ENCODE measurements at places on chromosomes 7 and 10.

- DNase-seq, result no peak
These were observed 520.2 kb upstream of the ZWINT start for GRCh38 chr10:56881218-56881617.

- no peak for DNase-seq
These were observed 21.2 kb downstream of the PRKG1 start for GRCh38 chr10:51095444-51095843.

- DNase-seq, result no peak
These were observed 4.1 kb upstream of the OIT3 start for GRCh38 chr10:72889391-72889831.

DNA sequence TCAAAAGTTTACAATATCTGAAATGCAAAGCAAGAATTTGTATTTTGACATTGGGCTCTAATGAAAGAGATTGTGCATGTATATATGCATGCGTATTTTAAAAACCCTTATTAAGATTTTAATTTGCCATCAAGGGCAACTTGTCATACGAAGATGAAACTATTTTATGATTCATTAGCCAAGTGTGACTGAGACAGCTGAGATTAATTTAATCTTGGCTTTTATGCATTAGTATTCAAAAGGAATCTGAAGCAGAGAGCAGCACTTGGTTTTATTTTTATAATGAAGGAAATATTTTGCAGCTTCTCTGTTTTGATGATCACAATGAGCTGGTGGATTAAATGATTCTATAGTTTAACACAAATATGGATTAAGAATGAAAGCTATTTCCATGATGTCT is 45.9 kb upstream of the AKR1E2 start:
- no peak for DNase-seq

GRCh38 chr7:44221231-44221791 is 20.5 kb downstream of the YKT6 start:
- DNase-seq, result no peak

DNA sequence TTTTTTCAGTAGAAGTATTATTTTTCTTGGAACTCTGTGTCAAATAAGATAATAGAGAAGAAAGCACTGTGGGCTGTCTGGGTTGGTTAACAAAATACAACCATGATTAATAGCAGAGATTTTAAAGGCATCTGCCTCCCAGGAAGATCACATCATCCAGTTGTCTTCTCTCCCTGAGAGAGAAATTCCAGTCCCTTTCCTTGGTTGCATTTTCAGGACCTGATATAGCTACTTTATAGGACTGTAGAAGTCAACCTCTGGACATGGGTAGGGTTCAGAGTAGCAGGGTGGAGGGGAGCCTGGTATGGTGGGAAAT is 309.9 kb upstream of the IGFBP3 start:
- DNase-seq, result no peak

DNA sequence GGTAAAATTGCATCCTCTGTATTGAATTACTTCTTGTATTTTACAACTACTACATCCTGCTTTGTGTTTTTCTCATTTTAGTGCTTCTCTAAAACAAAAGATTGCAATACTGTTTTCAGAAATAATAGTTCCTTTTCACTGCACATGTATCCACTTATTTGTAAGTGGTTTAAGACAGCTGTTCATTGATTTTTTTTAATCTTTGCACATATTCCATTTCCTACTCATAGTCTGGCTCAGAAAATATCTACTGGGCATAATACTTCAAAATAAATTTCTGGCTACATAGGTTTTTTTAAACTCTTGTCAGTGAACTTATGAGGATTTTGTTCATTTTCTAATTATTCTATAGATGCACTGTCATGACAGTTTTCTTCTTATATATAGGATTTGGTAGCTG is 54.8 kb downstream of the SND1 start:
- no peak for DNase-seq

DNA sequence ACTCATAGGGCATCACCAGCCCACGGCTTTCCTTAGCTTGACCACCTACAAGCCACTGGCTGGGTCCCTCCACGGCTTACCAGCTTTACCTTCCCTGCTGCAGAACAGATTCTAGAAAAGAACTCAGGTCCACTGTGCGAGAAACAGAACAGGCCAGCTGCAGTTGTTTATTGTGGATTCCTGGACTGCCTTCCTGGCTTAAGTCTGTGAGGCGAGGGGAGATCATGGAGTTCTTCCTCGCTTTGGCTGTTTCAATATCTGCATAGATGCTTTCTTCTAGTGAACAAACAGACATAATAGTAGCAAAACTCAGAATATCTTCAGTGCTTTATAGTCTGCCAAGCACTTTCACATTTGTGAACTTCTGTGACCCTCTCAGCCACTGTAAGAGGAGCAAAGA is 162.9 kb upstream of the HABP2 start:
- no peak for DNase-seq

GRCh38 chr10:132392184-132392800 is 4.7 kb upstream of the PWWP2B start:
- DNase-seq, result no peak

DNA sequence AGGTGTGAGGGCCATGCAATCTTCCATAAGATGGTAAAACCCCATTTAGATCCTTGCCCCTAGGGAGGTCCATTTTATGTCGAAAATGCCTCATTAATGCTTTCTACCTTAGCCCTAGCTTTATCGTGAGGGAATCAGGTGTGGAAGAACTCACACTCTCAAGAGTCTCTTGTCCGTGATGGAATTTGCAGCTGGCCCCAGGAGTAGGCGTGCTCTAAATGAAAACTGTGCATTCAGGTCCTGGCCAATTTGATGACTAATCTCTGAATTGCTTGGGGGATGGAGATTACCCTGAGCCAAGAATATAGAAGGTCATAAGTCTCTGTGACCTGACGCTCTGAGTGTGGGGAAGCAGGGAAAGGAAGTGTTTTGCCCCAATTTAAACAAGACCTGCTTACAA is 6.6 kb downstream of the C10orf90 start:
- DNase-seq, result no peak

- no peak for DNase-seq
These were observed 119.3 kb downstream of the SRPK2 start for GRCh38 chr7:105269397-105269796.

DNA sequence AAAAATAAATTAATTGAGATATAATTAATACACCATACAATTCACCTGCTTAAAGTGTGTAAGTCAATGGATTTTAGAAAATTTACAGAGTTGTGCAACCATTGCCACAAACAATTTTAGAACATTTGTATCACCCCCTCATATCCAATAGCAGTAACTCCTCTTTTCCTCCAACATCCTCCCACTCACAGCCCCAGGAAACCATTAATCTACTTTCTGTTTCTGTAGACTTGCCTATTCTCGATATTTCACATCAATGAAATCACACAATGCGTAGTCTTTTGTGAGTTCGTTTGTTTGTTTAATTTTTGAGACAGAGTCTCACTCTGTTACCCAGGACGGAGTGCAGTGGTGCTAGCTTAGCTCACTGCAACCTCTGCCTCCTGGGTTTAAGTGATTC is 13.7 kb upstream of the HERC4 start:
- no peak for DNase-seq

DNA sequence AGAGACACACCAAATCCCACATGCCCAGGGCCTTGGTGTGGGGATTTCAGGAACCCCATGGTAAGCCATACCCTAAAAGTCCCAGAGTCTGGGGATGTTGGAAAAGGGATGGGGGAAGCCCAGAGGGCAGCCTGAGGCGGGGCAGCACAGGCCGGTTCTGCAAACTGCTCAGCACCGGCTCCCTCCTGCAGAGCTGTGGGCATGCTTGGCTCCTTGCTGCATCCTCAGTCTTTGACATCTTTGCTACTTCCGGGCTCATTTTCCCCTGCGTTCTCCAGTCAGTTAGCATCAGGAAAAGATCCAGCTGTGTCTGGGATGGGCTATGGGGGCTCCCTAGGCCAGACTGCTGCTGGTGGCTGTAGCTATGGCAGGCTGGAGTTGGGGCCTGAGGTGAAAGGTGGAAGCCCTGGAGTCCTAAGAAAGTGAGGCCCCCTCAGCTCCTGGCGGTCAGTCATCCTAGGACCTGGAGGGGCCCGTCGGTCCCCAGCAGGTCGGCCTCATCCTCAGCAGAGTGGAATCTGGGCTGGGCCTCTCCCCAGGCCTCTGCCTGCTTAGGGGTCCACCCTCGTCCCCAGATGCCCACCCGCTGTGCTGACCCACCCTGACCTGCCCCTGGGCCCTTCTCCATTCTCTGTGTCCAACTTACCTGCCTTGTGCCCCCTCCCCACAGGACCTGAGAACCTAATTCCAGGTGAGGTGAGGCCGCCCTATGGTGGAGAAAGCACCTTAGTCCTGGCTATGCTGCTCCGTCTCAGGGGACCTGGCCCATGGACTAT is 9.3 kb downstream of the TBATA start:
- DNase-seq, result no peak

DNA sequence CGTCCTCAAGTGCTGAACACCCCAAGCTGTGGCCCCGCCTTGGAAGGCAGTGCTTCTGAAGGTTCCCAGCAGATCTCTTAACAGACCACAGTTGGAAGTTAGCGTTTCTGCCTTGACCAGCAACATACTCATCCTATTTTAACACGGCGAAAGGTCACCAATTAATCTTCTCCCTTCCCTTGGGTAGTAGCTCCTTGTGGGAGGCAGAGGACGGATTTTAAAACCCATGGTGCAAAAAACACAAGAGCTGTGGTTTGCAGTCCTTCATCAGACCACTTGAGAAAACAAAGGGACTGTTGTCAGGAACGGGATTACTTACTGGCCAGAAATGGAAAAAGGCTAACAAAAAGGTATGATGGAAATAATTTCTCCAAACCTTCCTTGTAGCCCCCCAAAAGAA is 87.3 kb downstream of the BEND7 start:
- DNase-seq, result no peak

GRCh38 chr7:130734815-130735716 is 1.1 kb upstream of the KLF14 start:
- no peak for DNase-seq

- DNase-seq, result no peak
These were observed 3.7 kb upstream of the LIPF start for GRCh38 chr10:88660598-88660884.

DNA sequence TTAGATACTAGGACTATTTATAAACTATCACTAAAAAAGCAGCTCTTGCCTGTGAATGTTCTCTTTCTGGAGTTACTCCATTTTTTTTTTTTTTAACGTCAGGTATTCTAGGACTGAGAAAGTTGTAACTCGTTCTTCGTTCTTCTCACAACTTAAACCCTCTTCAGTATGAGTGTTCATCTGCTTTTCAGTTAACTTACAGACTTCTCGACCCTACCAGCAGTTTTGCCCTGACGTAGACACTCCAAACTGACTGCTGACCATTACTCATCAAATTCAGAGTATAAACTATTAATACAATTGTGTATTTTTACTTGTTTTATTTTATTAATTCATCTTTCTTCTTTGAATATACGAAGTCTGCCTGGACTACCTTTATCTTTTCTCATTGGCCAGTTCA is 353.1 kb downstream of the GPR37 start:
- DNase-seq, result no peak

GRCh38 chr10:11178606-11179515 is 161.2 kb downstream of the CELF2 start:
- DNase-seq, result peak; percentile 75

DNA sequence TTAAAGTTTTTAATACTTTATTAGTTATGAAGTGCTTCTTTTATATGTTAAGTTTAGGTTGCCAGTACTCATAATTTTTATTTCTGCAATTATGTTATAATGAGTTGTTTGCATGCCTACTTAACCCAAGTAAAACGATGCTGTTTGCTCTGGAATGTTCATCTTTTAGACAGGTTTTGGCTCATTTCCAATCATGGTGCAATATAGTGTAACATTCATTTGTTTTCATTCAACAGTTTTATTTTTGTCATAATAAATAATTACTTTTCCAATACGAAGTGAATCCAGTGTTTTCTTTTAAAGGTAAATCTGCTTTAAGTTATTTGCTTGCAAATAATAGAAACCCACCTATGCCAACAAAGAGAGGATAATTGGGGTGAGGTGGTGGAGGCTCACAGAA is 22.1 kb downstream of the ARL5B start:
- DNase-seq, result no peak

- DNase-seq, result no peak
These were observed 1.6 kb upstream of the ZNF239 start for GRCh38 chr10:43576062-43576461.

GRCh38 chr7:103148994-103149807 is at the start of gene NAPEPLD:
TSS of gene NAPEPLD (minus strand) at chr7:103149099. CDS start at chr7:103128776, 20,323 bp downstream.
- peak; percentile 68 for DNase-seq

DNA sequence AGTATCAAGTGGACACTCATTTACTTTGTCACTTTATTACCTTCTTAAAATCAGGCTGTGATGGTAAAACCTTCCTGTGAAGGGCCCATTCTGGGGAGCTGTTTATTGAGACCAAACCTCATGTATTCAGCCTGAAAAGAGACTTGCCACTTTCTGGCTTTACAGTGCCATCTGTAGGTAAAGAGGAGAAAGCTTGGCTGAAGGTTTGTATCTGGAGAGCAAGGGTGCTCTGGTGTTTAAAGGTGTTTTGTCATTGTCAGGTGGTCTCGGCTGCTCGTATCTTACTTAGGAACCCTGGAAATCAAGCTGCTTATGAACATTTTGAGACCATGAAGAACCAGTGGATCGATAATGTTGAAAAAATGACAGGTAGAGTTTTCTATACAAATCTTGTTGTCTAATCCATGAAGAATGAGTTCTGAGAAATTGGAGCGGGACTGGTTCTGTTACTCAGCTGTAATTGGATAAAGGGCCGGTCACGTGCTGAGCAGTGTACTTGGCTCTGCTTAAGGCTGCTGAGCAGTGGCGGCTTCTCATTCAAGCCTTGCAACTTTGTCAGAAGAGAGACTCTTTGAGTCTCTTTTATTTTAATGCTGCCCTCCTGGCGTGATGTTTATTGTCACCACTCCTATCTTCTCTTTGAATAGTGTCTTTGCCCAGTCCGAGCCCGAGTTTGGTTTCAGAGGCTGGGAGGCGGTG is 46.9 kb downstream of the AP3M1 start:
- DNase-seq, result no peak

GRCh38 chr7:44622342-44623151 is 16.1 kb downstream of the OGDH start:
- DNase-seq, result no peak

GRCh38 chr10:117545141-117546019 is 2.8 kb downstream of the EMX2 start:
- DNase-seq, result no peak

GRCh38 chr7:157565201-157565626 is 228.4 kb downstream of the DNAJB6 start:
- DNase-seq, result no peak

DNA sequence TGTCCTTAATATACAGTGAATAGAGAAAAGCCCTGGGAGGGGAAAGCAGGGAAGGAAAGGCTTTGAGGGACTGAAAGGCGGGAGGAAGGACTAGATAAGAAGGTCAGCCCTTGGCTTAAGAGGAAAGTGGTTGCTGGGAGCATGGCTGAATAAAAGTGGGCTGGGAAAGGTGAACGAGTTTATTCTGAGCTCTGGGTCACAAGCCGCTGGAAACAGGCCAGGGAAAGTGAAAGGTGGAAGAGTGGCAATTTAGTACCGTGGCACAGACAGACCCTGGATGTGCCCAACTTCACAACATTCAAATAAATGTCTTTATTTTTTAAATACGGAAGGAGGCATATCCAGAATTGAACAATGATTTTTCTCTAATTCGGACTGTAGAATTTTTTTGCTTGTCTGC is 39.7 kb downstream of the TAC1 start:
- DNase-seq, result no peak

All from activated effector memory CD4-positive, alpha-beta T cell treated with Interleukin-2 at 50 U/mL for 16 hours (primary cell).